NCI-H524 treated with DMSO at 0.1 percent for 48 hours (cell line): ENCODE measurements at places on chromosomes 5 and 9.
A peak's percentile ranks its signal among the peaks of the same experiment; 100 is the strongest.

DNA sequence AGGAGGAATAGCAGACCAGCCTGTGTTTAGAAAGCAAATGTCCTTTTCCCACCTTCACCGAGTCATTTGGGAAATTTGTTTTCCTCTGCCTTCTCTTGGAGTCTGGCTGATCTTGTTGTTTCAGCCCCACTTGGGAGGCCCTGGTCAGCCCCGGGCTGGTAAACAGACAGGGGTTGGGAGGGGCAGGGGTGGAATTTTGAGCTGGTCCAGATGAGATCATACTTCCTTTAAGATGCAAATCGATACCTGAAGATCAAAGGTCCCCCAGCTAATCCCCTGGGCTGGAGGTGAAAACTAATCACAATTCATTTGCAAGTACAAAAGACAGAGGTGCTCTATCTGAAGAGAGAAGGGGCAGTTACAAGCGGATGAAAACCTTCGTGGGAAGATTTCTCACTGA, 118.4 kb downstream of the PAPPA start:
- no peak for DNase-seq

GRCh38 chr9:130186051-130186450, 13.8 kb downstream of the NCS1 start:
- DNase-seq: no peak

- no peak for DNase-seq
Observed at GRCh38 chr5:127536687-127537086, 19.2 kb downstream of the PRRC1 start.

GRCh38 chr9:98315067-98315453, 59.6 kb upstream of the TBC1D2 start:
- no peak for DNase-seq

DNA sequence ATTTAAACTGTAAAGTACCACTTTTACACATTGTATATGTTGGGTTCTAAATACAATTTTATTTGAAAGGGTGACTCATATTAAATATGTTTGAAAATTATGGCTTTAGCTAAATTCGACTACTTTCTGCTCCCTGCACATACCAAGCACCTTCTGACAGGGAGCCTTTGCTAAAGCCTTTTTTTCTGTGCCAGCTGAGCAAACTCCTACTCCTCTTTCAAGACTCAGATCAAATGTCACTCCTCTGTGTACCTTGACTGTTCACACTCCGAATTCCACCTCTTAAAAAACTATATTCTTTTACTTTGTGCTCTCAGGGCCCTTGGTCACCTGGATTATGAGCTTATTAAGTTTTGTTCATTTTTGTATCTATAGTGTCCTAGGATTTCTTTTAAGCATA, 6.5 kb upstream of the OXCT1 start:
- no peak for DNase-seq

DNA sequence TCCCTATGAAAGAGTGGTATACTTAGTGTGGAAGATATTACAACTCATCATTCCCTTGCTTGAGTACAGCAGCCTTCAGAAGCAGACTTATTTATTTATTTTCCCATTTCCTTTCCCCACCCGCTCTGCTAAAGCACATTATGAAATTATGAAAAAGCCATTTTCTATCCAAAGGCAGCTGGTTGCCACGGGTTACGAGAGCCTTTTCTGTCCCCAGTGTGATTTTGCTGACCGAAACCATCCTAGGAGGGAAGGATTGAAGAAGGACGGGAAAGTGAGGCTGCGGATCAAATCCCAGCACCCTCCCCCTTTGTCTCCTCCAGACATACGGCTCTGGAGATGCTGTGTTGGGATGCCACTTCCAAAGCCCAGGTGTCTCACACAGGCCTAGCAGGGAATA, 246.9 kb downstream of the TLR4 start:
- no peak for DNase-seq

DNA sequence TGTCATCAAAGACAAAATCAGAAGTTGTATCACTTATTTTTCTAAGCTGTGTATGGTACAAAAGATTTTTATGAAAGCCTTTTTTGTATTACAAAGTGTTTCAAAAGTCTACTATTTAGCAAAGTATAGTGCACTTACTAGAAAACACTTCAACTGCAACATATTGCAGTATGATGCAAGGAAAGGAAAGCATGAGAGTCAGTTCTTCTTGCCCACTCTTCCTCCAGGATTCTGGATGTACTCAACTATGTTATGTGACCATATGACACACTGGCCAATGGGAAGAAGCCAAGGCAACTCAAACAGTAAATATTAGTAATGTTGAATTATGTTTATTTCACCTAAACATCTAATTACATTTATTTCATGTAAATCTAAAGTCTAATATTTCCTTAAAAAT, 49.5 kb upstream of the TYRP1 start:
- no peak for DNase-seq

DNA sequence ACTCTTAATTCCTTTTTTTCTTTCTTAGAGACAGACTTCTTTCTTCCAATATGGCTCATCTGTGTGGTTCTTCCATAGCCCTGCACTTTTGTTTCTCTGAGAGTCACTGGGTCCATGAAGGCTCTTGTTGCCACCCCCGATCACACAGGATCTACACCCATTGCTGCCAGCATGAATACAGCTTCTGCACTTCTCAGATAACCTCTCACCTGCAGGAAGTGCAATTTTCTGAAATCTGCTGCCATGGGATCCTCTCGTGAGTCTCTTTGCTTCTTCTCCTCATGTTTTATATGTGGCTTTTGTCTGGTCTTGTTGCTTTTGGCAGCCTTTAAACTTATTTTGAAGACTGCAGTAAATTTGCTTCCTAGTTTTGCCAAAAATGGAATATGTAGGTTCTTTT, 171.2 kb downstream of the TMEM167A start:
- no peak for DNase-seq

DNA sequence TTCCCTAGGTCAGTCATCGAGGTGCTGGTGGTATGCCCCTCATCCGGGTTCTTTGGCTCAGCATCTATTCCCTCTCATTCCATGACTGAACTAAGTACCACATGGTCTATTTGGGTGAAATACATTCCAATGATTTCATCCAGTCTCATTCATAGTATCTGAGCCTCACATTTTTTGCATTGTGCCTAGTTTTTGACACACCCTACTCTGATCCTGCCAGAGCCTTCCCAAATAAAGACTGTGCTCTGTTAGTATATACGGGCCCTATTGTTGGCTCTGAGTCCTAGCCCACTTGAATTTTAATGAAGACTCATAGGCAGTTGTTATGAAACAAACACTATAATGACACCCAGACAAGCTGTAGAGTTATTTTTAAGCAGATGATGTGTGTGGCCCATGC, 740.7 kb downstream of the CETN3 start:
- no peak for DNase-seq

DNA sequence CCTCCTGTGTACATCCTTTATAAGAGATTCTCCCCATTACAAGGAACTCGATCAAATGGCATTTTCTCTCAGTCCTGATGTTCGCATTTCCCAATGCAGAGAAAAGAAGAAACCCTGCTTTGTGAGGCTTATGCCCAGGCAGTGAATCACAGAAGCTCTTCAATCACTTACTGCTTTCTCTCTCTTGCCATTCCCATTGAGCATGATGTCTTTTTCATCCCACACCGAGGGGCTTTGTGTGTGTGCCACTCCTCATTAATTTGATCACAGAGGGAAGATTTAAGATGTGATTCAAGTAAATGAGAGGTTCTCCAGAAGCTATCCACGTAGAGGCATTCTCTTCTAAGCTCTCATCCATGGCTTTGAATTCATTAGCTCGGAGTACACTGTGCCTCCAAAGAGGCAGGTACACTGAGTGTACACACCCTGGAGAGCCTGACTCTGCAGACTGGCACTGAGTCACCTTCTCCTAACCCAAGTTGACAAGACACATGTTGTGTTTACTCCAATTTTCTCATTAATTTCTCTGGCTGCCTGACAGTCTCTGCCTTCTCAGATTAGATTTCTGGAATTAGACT, 45.4 kb downstream of the MFAP3 start:
- no peak for DNase-seq

- DNase-seq: no peak
Observed at GRCh38 chr5:111762895-111763294, 5.9 kb upstream of the NREP start.

- no peak for DNase-seq
Observed at GRCh38 chr9:38355115-38355514, 37.4 kb upstream of the ALDH1B1 start.

DNA sequence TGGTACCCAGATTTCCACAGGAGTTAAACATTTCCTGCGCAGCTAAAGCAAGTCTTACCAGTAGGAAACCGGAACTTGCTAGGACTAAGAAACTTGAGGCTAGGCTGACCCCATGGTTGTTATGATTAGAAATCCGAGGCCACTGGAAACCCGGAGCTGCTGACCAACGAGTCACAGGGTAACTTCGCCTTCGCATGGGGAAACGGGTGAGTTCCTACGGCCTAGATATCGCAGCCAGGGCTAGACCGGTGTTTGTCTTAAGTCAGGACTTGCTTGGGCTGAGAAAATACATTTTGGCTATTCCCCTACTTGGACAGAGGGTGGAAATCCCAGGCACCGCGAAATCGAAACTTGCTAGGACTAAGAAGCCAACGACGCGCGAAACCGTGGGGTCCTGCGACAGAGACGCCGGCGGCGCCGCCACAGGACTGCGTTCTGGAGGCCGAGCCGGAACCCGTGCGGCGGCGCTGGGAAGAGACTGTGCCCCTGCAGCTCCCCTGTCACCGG, 1.6 kb upstream of the ANXA2R start:
- DNase-seq: no peak

GRCh38 chr9:125631391-125632085, 75.5 kb downstream of the MAPKAP1 start:
- DNase-seq: no peak

DNA sequence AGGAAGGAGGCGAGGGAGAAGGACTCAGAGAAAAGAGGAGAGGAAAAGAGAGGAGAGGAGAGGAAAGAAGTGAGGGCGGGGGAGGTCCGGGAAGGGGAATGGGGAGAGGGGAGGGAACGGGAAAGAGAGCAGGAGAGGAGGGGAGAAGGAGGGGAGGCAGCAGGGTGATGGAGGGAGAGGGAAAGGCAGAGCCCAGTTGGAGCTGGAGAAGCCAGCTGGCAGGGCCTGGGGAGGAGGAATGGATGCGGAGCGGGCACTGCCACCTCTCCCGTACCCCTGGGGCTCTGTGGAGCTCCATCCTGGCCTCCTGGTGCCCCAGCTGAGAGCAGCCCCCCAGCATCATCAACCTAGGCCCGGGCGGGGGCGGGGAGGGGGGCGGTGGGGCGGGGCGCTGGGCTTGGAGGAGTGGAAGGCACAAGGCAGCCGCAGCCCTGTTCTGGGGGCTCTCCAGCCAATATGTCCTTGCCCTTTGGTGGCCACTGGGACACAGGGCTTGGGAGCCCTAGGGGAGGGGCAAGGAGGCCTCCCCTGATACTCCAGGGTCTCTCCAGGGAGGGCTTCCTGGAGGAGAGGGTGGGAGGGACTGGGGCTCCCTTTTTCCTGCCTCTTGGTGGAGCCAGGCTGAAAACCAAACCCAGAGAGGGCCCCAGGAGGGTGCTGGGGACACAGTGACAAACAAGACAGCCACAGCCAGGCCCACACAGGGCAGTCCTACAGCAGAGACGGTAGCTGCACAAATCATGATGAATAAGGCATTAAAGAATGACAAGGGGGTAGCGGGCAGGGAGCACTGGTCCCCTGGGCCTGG, 123.7 kb downstream of the C9orf50 start:
- no peak for DNase-seq

DNA sequence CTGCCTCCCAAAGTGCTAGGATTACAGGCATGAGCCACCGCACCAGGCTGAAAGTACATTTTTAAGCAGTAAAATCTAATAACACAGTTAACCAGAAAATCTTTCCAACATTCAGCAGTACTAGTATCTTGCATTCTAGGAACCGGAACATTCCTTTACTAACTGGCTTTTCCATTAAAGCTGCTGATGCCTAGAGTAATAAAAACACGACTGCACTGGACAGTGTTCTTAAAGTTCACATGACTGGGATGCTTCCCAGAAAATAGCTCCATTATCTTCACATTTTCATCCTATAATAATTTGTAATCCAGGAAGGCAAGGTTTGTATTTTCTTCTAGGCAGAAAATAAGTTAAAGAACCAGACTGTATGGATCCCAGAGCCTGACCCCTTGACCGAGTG, 9.8 kb downstream of the PTPN3 start:
- no peak for DNase-seq

GRCh38 chr5:156479849-156480248, 152.9 kb downstream of the SGCD start:
- DNase-seq: peak; percentile 41

DNA sequence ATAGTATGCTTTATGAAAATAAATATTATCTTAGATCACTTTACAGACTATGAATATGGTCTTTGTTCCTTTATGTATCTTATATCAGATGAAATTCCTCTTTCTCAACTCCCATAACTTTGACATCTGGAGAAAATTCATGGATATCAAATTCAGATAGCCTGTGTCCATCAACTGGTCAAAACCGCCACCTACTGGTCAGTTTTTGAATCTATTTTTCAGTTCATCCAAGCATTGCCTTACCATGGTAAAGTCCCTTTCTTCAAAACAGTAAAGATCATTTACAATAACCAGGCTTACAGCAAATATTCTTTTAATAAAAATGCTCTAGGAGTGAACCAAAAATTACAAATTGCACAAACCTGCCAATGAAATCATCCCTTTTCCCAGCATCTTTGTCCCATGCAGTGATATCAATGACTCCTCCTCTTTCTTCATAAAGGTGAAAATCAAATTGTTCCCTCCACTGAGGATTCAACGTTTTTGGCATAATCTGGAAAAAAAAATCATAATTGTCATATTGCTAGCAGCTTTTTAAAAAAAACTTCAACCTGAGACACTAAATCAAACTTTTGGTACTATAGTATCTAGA, 290.5 kb downstream of the SLF1 start:
- no peak for DNase-seq

DNA sequence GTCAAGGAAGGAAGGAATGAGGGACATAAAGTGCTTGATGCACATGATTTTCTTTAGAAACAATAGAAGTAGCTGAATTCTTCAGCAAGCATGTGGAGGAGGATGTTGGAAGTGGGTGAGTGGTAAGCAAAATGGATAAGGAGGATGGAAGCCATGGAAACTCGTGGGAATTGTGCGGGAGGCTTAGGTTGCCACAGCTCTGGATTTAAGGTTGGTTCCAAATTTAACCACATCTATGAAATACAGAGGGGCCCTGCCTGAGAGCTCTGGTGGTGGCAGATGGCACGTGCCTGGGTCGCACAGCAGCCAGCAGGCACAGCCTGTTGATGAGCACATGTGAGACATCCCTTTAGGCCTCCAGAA, 284.7 kb downstream of the SMARCA2 start:
- DNase-seq: no peak

GRCh38 chr5:43312699-43313034, 545 bp downstream of the HMGCS1 start:
- no peak for DNase-seq
